ENCODE measurements at places on chromosomes 11 and 22.

- no peak for DNase-seq
These were observed 10.8 kb downstream of the C11orf24 start for GRCh38 chr11:68261006-68261405.

GRCh38 chr11:128508770-128509510, 78.4 kb downstream of the ETS1 start:
- no peak for DNase-seq

DNA sequence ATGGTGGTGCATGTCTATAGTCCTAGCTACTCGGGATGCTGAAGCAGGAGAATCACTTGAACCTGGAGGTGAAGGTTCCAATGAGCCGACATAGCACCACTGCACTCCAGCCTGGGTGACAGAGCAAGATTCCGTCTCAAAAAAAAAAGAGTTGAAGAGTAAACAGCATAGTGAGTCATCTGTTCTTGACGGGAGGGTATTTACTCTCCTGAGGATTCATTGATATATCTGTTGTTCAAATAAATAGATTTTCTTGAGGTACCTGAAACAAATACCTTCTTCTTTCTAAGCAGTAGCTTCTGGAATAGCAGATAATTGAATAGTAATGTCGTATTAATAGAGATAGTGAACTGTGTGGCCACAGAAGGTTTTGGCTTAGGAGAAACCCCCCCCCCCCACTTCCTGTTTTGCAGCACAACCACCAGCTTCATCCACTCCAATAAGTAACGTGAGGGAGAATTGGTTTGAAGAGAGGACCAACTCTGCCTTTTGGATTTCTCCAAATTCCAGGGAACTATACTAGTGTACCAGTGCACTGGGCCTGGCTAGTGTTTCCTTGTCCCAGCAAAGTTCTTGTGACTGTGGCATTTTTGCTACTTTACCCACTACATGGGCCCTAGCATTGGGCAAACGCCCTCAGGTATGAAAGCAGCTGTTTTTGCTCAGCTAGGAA, 90.0 kb downstream of the PRMT3 start:
- no peak for DNase-seq

- DNase-seq, result no peak
These were observed 38.9 kb upstream of the NTM start for GRCh38 chr11:131331546-131331945.

GRCh38 chr11:103051981-103052380, 40.0 kb downstream of the DCUN1D5 start:
- no peak for DNase-seq

GRCh38 chr11:27718863-27719545, 18.7 kb upstream of the BDNF start:
- DNase-seq, result no peak

DNA sequence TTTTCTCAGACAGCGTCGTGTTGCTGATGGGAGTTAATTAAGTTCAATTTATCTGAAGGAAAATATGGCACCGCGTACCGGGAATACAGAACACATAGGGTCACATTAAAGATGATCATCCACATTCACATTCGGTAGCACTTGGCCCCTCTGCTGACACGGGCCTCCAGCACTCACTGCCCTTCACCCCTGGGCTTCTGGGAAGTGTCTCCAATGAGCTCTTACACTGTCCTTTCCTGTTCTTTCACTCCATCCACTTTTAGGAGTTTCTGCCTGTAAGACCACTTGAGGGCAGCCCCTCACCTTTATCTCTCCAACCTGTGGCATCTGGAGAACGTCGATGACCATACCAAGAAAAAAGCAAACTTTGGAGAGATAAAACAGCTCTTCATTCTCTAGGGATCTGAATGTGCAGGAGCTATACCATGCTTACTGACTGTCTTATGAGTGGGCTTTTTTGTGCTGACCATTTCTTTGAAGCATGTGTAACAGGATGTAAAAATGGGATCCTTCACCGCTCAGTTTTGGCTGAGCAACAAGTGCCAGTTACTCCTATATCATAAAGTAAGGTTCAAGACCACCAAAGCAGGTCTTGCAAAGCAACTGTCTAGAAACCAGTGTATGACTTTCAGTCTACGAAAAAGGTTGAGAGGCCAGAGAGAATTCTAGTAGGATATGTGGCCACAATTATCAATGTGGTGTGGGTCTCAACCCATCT, 1.1 kb upstream of the SERGEF start:
- DNase-seq, result no peak

DNA sequence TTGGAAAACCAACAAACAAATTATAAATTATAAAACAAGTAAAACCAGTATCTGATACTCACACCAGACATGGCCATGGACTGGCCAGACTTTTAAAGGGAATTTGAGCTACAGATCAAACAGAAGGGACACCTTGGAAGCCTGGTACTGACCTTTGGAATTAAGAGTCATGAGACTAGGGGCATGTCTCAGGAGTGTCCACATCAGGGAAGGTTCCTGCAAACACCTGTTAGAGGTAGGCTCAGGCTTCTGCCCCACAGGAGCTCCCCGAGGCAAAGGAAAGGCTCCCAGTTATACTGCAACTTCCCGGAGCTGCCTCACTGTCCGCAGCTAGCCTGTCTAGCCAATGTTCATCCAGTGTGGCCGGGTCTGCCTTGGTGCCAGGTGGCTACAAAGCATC, 290.1 kb downstream of the BUD13 start:
- no peak for DNase-seq

DNA sequence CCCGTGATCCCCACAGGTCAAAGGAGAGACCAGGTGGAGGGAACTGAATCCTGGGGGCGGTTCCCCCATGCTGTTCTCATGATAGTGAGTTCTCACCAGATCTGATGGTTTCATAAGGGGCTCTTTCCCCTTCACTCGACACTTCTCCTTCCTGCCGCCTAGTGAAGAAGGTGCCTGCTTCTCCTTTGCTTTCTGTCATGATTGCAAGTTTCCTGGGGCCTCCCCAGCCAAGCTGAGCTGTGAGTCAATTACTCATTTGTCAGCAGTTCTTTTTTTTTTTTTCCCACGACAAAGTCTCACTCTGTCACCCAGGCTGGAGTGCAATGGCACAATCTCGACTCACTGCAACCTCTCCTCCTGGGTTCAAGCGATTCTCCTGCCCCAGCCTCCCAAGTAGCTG, 1530.4 kb downstream of the BRD1 start:
- no peak for DNase-seq

Measured in brain (organoid and tissue), 16 donors.